Astrocyte of the cerebellum (primary cell): ENCODE measurements at places on chromosomes 7 and 10.

DNA sequence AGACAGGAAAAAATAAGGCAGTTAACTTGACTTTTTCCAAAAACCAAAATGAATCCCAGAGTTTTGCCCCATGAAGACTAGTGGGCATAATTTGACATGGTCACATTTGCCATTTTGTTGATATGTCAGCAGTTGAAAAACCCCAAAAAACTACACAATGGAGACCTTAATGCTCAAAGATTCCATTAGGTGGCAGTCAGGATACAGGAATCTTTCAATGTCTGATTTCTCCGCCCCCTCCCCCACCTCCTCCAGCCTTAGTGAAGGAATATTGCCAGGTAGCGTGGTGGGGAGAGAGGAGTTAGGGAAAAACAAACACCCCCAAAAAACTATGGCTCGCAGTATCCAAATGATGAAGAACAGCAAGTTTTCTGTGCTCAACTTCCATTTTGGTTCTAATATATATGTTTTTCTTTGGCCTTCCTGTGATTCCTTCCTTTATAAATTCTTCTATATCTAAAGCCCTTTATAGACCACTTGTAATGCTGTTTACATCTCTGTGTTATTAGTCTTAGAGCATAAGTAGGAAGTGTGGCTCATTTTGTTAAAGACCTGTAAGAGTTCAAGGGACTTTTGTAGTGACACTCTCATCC, 6.7 kb upstream of the SMNDC1 start:
- DNase-seq, result no peak

DNA sequence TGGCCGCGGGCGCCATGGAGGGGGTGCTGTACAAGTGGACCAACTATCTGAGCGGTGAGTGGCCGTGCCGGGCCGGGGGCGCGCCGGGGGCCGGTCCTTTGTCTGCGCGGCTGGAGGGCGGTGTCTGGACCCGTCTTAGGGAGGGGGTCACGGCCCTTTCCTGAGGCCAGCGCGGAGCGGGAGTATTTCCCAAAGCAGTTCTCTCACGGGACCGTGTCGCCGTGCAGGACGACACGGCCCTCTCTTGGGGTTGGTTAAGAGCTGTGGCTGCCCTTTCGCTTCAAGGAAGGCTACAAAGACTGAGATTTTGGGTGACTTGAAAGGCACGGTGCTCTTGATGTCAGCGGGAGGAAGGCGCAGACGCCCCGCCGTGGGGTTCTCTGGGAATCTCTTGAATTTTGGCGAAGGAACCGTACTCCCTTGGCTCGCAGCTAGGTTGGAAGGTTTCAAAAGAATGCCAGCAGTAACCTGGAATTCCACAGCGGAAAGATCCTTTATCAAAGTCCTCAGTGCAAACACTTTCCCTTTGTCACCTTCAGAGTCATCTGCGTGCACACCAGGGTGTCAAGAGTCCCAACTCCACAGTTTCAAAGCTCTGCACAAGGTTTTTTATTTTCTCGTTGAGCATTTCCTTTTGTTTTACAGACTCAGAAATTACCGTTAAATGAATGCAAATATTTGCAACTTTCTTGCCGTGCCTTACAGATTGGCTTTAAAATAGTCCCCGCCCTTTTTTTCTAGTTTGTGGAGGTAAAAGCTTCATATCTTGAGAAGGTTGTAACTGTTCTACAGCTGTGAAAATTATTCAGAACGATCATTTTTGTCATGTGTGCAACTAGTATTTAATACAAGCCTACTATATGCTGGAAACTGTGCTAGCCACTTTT, 780 bp downstream of the PLEKHA8 start:
- DNase-seq, result no peak

DNA sequence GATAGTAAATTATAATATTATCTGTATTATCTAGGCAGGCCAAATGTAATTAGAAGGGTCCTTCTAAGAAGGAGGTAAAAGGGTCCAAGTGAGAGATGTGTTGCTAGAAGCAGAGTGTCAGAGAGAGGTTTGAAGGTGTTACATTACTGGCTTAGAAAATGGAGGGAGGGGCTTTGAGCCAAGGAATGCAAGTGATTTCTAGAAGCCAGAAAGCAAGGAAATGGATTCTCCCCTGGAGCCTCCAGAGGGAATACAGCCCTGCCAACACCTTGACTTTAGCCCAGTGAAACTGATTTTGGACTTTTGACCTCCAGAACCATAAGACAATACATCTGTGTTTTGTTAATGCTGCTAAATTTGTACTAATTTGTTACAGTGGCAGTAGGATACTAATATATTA, 97.9 kb upstream of the IL6 start:
- no peak for DNase-seq

- DNase-seq, result peak; percentile 55
Observed at GRCh38 chr10:77004917-77005564, 632.6 kb downstream of the KCNMA1 start.

DNA sequence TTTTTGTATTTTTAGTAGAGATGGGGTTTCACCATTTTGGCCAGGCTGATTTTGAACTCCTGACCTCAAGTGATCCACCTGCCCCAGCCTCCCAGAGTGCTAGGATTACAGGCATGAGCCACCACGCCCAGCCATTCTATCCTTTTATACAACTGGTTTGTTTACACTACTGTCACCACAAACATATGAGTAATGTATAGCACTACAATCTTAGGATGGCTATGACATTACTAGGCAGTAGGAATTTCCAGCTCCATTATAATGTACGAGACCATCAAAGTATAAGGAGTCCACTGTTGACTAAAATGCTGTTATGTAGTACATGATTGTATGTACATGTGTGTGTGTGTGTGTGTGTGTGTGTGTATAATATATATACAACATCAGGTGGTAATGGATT, 1126.1 kb upstream of the LRRN3 start:
- DNase-seq, result no peak

GRCh38 chr7:4190010-4190981, 491.8 kb upstream of the FOXK1 start:
- no peak for DNase-seq

DNA sequence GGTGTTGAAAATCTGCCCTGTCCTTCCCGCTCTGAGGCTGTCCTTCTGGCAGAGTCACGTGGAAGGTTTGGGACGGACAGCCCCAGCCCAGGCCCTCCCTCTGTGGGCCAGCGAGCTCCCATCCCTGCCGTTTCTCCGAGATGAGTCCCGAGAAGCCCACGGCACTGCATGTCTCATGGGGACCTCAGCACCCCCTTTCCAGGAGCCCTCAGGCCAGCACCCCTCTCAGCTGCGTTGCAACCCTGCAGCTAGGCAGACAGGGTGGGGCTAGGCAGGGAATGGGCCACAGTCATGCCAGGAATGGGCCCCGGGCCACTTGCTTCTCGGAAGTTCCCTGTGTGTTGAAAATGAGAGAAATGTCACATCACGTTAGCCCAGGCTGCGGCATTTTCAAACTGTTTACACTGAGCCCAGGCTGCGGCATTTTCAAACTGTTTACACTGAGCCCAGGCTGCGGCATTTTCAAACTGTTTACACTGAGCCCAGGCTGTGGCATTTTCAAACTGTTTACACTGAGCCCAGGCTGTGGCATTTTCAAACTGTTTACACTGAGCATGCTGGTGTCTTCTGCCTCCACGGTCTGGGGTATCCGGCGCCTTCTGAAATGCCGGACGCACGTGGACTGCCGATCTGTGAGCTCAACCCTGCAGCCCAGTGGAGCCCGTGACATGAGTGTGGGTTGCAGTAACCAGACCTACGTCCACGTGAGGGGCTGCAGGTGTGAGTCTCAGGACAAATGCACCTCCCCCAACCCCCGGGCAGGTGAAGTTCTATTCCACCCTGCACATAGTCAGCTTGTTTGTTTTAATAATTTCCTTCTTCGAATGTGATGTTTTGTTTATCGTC, 42.6 kb downstream of the FAM20C start:
- DNase-seq, result no peak

- DNase-seq, result no peak
Observed at GRCh38 chr7:88458946-88459345, 152.3 kb upstream of the STEAP4 start.
